ENCODE measurements at places on chromosomes 3 and 15.

DNA sequence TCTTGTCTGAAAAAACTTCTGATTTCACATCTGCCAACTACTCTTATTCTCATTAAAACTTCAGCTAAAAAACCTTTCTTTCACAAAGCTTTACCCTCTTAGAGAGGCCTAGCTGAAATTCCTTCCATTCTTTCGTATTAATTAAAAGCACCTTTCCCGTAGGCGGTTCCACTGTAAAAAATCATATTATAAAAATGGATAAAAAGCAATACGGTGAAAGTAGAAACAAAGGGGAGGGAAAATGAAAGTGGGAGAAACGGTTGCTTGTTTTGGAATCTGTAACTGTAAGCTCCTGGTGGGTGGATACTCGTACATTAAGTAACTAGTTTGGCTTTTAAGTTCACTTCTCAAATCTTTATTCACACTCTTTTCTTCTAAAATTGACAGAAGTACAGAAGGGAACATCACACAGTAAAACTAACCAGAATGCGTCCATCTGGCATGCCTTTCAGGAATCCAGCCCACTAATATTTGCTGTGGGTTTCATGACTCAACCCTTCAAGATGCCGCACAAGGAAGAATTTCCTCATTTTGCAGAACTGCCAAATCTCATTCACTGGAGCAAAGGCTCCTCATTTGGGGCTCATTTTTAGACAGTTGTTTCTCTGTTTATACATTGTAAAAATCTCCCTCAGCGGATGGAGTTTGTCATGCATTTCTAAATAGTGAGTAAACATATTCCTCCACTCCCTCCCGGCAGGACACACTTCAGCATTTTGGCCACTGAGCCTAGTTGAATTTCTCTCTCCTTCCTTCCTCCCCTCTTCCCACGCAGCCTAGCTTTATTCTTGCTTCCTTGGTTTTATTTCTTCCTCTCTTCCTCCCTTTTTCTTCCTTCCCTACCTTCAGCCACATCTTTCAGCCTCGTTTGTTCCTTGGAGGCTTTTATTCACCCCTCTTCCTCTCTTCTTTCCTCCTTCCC lies 419.5 kb upstream of the NAALADL2 start:
- DNase-seq, result no peak

DNA sequence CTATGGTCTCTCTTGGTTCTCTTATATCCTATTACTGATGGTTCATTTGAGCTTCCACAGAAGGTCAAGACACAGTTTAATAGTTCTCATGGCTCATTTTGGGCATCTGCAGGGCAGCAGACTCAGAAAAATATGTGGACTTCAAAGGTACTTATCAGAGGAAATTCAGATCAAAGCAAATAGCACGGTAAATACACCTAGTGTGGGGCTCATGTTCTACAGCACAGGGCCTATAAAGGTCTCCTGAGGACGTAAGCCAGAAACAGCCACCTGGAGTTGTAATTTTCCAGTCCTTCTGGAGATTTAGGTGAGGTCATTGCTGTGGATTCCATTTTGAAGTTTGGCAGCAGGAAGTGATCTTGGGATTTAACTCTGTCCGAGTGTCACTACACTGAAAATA lies 134.5 kb upstream of the SGO1 start:
- no peak for DNase-seq

GRCh38 chr3:12177126-12177525 lies 18.4 kb upstream of the TIMP4 start:
- no peak for DNase-seq

DNA sequence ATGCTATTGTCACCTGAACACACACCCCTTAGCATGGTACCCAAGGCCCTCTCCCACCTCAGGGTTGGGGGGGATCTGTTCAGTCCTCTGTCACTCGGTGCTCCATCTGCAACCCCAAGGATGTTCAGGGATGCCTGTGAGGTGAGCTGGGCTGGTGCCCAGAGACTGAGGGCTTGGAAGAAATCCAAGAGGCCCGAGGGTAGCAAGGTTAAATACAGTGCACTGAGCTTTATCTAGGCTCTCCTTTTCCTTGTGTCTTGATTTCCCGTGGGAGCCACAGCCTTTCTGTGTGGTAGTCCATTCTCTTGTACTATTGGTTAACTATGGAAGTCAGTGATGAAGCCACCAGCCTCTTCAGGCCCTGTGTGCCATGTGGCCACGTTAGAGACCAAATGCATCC lies 18.7 kb upstream of the WNT5A start:
- DNase-seq, result no peak

DNA sequence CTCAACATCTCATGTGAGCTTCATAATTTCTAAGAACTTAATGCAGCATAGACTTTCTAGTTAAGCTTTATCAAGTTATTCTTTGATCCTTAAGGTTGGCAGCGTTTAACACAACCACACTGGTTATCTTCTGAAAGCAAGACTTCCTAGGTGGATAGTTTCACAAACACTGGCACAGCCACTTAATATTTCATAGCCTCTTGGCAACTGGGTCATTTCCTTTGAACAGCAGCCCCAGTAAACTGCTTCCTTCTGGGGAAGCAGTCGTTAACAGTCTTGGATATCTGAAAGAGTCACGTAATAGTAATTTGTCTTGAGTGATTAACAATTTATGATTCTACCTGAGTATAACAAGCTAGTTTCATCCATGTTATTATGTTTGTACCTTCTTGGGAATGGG lies 45.9 kb upstream of the ABHD10 start:
- DNase-seq, result no peak
